ENCODE measurements at places on chromosomes 6 and 20.
A peak's percentile ranks its signal among the peaks of the same experiment; 100 is the strongest.

- peak; percentile 64 for DNase-seq
Observed at GRCh38 chr20:3000852-3001523, 42.4 kb upstream of the GNRH2 start.

DNA sequence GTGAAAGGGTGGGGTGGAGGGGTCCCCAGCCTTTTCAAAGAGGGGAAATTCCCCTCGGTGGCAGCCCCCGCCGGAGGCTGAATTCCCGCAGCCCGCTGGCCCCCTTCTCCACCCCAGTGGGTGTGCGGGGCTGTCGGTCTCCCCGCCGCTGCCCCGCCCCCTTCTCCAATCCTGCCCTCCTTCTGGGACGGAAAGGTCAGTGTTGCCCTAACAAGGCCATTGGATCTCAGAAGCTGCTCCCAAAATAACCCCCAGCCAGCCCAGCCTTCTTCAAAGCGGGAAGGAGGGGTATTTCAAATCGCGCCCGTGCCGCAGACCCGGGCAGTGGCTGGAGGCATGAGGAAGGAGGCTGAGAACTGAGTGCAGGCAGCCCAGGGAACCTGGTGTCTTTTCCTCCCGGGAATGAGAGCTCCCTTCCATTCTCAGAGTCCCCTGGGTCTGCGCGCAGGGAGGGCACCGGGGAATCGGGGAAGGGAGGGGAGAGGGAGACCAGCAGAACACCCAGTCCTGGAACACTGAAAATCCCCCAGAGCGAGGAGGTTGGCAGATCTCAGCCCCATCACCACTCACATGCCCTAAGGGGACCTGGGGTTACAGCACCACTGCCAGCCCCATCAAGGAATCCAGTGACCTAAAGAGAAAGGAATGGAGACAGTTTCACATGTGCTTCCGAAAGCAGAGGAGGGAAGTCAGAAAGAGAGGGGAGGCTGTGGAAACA lies at the start of gene JPH2:
TSS of gene JPH2 (minus strand) at position 135 of the 718 bp plus-strand sequence. CDS start 483 bp downstream, outside the sequence.
- DNase-seq = peak; percentile 59

GRCh38 chr6:109610590-109610989 lies 80.4 kb downstream of the AK9 start:
- no peak for DNase-seq

DNA sequence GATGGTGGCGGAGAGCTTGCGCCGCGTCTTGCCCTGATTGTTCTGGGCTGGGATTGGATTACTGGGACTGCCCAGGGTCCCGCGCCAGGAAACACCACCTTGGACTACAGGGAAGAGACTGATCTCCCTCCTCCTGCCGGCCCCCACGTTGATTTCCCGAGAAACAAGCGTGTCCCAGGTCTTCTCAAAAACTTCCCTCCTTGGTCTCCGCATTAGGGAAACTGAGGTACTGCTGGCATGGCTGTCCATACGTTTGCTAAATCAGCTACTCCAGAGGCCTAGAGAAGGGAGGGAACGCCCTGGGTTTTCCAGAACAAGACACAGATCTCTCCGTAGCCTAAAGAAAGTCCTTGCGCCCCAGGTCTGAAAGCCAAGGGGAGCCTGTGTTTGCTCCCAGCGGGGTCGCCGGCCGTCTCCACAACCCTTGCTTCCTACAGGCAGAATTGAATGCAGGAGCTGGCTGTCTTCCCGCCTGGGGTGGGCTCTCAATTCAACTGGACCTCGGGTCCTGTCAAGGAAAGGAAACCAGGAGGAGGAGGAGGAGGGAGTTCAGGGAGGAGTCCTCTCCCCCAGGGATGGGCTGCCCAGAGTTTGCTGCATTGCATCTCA lies 29.2 kb downstream of the TFAP2A start:
- DNase-seq = peak; percentile 50

DNA sequence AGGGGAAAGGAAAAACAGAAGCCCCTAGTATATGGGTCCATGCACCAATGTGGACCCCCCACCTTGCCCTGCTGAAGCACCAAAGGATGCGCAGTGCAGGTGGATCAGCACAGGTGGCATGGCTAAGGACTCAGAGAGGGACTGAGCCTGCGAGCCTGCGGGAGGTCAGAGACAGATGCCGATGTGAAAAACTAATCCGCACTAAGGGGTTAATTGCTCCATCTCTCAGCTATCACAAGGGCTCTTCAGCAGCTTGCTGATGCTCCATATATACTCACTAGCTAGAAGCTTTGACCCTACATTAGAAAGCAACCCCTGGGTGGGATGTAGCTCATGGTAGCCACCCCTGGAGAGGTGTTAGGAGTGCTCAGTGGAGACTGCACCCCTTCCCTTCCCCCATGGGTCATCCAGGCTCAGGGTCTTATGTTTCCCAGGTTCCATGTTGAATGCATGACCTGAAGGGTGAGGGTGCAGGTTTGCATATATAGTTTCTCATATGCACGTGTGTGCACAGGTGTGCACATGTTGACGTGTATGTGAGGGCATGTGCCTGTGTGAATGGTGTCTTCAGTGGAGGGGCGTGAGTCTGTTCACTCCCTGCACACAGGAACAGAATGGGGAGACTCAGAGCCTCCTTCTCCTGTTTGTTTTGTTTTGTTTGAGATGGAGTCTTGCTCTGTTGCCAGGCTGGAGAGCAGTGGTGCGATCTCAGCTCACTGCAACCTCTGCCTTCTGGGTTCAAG lies 13.4 kb upstream of the IP6K3 start:
- DNase-seq = no peak

DNA sequence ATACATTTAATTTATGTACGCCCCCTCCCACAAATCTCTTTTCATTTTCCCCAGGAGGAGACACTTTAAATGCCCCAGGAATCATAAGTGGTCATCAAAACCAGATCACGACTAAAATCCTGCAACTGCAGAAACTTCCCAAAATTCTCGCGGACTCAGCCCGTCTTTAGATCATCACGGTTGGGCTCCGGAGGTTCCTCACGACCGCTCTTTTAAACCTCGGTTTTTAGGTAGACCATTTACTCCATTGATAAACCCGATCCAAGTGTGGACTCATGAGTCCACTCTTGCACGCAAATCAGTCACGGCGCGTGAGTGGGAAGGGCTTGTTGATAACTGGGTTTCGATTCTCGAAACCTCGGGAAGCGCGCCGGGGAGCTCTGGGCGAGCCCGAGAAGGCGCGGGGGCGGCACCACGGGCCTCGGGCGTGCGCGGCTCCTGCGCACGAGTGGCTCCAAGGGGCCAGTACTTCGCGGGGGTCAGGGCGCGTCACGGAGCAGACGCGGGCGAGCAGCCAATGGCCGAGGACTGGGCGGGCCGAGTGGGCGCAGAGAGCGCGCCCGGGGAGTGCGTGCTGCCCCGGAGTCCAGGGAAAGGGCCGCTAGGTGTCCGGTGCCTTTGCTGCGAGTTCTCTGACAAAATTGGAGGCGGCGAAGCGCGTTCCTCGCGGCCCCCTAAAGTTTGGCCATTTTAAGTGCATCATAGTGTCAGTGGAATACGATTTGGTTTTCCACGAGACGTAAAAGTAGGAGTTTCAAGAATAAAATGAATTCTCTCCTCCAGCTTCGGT lies 635 bp upstream of the TENT5A start:
- DNase-seq = peak; percentile 85

- DNase-seq = no peak
Observed at GRCh38 chr6:36926708-36927513, 27.6 kb upstream of the PI16 start.

GRCh38 chr20:15576411-15576810 lies 996.8 kb downstream of the KIF16B start:
- DNase-seq = no peak

DNA sequence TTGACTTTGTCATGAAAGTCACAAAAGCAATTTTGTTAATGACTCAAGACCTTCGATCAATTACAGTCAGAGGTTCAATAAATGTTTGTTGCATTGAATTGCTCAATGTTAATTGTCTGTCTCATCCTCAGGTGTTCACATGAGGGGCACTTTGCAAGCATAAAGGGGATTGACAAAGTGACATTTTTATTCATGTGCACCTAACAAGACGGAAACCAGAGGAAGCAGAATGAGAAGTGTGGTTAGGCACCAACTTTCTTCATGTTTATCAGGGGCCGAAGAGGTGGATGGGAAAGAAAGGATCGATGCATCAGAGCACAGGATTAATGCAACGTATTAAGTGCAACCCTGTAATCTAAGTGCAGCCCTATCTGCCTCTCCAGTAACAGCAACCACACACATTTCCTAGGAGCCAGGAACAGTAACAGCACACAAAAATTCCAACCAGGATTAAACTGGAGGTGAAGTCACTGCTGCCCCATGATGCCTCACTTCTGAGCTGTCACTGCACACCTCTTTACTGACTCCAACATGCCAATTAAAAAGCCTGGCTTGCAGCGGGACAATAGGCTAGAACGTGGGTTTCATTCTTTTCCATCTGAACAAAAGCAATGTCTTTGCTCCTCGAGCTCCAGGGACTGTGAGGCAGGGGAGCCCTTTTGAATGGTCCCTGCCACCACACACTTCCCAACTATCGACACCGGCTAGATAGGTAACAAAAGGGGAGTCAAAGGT lies 262.7 kb downstream of the CD83 start:
- DNase-seq = peak; percentile 88

GRCh38 chr6:130385064-130385695 lies 19.4 kb downstream of the TMEM200A start:
- no peak for DNase-seq

GRCh38 chr6:130138116-130138908 lies 84.4 kb downstream of the SAMD3 start:
- no peak for DNase-seq

DNA sequence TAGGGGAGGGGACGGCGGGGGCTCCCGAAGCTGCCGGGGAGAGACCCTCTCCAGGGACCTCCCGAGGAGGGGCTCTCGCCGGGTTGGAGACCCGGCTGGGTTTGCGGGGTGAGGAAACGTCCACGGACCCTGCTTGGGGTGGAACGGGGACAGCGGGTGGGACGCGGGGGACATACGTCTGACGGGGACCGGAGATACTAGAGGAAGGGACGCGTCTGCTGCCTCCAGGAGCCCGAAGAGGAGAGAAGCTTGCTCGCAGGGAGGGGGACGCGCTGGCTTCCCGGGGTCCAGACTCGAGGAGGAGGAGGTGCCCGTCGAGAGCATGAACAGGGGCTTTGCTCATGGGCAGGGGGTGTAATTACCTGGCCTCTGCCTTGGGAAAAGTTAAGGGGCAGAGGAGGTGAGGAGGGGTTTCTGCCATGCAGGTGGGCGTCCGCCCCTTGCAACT lies 593 bp downstream of the DNMT3B start:
- peak; percentile 62 for DNase-seq

- DNase-seq = no peak
Observed at GRCh38 chr6:149170564-149171452, 146.7 kb upstream of the TAB2 start.

- no peak for DNase-seq
Observed at GRCh38 chr6:89398762-89399525, 13.1 kb downstream of the RRAGD start.

GRCh38 chr6:104623052-104623690 lies 236.5 kb downstream of the HACE1 start:
- peak; percentile 51 for DNase-seq

DNA sequence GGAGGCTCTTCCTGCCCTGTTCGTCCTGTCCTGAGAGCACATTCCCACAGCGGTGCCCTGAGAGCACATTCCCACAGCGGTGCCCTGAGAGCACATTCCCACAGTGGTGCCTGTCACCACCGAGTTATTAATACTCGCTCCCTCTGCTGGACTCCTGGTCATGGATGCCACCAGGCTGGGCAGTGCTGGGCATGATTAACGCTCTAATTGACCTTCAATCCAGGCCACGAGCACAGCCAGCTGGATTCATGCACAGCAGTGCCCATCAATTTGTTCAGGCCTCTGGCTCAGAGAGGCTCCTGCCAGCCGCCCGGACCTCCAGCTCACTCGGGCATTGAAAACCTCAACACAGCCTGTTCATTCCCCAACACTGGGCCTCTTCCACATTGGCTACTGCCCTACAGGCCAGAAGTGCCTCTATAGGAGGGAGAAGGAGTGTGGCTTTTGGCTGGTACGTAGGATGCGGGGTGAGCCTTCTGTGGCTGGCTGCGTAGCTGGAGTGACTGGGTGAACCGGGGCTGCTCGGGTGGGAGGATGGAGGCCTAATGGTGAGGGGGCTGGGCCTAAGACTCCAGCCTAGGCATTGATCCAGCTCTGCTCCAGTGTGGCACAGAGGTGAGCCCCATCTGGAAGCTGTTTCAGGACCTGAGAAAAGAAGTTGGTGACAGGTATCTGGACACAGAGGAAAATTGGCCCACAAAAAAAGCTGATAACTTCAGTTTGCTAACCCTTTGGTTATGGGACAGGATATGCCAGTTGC lies 9.3 kb downstream of the IP6K3 start:
- no peak for DNase-seq

DNA sequence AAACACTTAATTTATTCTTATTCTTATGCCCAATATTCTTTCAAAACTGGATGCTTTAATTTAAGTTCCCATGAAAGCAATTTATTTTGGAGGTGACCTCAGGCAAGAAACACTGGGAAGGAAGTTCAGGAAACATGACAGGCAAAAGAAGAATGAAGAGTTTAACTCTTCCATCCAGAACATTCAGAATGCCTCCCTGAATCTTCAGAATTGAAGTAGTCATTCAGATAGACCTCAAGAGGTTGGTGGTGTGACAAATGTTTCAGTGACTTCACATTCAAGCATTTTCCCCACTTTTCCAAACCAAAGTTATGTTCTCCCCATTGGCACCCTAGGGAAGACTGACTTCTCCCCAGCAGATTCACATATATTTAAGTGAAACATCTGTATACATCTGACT lies 110.5 kb downstream of the HAO1 start:
- no peak for DNase-seq

DNA sequence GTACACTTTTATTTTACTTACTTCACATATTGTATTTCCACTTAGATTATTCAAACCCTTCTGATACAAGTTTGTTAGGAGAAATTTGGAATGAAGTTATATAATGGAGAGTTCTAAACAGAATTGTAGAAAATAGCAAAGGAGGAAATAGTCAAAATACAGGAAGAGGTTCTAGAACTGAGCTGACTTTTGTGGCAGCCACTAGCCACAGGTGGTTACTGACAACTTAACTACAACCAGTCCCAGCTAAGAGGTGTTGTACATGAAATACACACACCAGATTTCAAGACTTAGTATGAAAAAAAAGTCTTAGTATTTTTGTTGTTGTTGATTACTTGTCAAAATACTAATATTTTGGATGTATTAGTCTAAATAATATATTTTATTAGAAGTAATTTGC lies 727.4 kb upstream of the CITED2 start:
- DNase-seq = no peak

DNA sequence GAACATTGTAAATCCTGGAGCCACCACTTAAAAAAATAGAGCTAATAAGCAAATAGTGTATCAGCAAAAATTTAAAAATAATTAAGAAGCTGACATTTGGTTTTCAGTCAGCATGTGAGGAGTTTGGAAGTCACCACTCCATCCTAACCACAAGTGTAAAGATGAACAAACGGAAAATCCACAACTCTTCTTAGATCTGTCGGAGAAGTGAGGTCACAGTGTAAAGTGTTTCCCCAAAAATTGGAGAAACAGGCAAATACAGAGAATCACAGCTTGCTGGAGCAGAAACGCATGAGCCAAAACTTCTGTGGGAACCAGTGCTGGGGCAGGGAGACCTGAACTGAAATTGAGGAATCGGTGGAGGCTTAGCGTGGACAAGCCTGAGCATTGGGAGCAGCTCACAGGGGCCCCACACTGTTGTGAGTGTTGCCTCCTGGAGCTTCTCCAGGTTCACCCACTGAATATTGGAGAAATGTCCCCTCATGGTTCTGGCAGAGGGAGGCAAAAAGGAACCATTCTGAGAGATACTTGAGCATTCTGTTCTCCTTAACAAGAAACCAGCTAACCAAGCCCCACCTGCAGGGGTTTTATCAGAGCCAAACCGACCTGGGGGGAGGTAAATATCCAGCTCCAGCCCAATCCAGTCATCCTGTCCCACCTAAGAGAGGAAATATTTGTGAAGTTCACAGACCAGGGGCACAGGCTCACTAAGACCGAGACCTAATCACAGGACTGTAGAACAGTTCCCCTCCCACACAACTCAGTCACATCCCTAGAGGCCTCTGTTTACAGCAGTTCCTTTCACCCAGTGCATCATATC lies 192.0 kb downstream of the ERMARD start:
- DNase-seq = no peak
